ENCODE measurements at places on chromosomes 5 and 9.

DNA sequence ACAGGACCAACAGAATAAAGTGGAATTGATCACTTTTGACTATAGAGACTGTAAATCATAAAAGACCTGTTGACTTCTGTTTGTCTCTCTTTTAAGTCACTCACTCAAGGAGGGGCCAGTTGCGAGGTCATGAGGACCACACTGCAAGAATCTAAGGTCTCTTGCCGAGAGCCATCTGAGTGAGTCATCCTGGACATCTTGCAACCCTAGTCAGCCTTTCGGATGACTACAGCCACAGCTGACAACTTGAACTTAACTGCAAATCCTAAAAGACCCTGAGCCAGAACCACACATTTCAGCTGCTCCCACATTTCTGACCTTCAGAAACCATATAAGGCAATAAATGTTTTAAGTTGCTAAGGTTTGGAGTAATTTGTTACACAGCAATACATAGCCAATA lies 129.7 kb upstream of the RAD23B start:
- DNase-seq, result no peak

- DNase-seq, result no peak
These were observed 27.9 kb downstream of the DEPDC1B start for GRCh38 chr5:60671899-60672692.

DNA sequence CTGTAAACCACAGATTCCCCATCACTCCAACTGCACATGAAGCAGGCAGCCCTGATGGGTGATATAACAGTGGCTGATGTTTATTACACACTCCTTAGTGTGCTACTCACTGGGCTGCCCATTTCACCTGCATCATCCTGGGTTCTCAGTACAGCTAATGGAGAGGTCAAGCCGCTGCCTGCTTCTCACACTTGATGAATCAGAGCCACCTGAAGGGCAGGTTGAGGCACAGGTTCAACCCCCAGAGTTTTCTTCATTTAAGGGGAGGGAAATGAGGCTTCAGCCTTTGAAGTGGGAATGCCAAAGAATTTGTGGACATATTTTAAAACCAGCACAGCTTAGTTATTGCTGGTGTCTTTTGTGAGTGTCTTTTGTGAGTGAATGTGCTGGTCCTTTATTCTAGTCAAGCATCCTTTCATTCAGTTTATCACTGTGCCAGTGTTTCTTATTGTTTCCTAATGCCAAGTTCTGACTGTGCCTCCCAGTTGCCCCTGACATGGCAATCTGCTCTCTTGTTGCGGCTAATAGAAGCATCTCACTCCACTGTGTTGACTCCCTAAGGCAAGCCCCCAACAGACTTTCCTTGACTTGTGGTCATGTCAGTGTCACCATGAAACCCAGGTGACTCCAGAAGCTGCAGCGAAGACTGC lies 109.2 kb downstream of the FBXL7 start:
- DNase-seq, result no peak

DNA sequence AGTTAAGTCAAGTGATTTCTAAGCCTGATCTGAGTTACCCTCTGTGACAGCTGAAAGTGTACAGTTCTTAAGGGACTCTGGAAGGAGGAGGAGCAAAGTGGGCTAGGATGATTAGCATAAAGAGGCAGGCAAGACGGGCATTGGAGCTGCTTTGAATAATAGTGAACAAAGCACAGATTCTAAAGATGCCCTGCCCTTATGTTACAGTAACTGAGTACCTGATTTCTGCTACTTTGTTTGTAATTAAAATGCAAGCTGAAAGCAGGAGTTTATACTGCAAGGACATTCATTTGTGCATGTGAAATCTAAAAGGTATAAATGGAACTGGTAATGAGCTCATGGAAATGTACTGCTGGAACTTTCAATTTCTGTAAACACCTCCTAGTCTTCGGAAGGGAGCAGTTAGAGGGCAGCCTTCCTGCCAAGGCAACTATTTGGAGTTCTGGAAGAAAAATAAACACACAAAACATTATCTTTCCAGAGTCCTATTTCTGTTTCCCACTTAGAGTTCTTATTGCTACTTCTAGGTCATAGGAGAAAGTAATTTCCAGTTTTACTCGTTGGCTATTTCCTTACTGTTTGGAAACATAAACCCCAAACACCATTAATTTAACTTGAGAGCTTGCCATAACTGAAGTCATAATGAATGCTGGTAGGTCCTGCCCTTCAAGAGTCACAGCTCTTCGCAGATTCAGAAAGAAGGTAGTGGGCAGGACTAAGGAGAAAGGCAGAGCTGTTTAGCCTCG lies at the start of gene RANBP3L:
TSS of gene RANBP3L (minus strand) at position 45 of the 746 bp plus-strand sequence. CDS start 486 bp downstream, outside the sequence.
- DNase-seq, result no peak

Measured in activated naive CD4-positive, alpha-beta T cell (primary cell).